Anterior cingulate cortex (tissue), 58 donors: ENCODE measurements at places on chromosomes 2 and 18.

DNA sequence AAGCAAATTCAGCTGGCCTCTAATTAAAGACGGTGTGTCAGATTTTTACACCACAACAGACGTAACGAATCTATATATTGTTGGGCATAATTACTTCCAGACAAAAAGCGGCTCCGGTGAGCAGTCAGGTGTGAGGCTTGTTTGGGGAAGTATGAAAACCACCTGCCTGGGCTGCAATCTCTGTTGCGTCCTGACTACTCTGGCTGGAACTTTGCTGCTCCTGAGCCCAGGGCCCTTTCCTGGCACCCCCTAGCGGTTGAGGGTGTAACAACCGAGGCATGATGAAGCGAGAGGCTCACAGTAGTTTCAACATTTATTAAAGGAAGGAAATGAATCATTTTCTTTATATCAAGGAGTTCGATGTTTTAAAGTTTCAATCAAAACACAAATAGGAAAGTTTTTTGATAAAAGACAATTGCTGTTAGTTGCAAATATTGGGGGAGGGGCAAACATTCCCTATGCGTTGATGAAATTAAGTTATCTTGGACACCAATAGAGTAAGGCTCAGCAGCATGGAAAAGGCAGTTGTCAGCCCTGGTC lies 10.6 kb upstream of the ITGB6 start:
- DNase-seq = no peak

DNA sequence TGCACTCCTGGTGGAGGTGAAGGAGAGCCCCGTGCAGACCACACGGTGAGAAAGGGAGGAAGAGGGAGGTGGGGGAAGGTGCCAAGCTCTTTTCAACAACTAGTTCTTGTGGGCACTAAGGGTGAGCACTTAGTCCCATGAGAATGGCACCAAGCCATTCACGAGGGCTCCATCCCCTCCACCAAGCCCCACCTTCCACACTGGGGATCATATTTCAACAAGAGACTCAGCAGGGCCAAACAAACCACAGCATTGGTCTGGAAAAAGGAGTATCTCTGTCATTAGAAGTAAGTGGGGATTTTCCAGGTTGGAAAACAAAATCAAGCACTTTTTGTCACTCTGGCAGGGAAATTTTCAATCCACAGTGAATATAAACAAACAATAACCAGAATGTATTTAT lies 38.4 kb downstream of the ZAP70 start:
- DNase-seq = no peak

- no peak for DNase-seq
Observed at GRCh38 chr2:125167152-125167551, 1142.1 kb downstream of the CNTNAP5 start.

GRCh38 chr2:169225233-169225750 lies 137.0 kb downstream of the LRP2 start:
- DNase-seq = no peak
